NCI-H510A (cell line): ENCODE measurements at places on chromosomes 5 and 9.

DNA sequence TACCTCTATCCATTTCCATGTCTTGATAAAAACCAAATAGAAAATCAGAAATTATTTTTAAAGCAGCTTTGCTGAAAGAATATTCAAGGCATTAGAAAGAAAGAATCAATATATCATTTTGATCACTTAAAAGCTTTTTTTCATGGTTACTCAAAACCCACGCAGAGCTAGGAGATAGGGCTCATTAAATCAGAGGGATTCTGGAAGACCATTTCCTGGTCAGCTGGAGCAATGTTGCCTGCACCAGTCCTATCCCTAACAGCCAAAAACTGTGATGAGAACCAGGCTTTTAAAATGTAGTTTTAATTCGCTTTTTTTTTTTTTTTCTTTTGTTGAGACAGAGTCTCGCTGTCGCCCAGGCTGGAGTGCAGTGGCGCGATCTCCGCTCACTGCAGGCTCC, 72.3 kb downstream of the ARSB start:
- DNase-seq = no peak

DNA sequence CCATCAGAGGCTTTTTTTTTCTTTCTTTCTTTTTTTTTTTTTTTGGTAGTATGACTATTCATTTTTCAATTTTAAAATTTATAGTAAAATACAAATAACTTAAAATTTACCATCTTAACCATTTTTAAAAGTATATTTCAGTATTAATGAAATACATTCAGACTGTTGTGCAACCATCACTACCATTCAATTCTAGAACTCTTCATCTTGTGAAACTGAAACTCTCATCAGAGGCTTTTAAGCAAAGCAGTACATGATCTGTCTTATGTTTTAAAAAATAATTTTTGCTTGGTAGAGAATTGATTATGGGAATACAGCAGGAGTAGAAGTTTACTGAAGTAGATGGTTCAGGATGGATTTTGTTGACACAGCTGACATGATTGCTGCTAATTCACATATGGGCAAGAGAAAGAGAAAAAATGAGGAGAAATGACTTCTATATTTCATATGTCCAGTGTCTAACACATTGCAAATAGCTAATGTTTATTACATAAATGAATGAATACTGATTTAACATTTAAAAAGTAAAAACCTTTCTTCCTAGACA, 13.4 kb downstream of the ELOVL7 start:
- DNase-seq = no peak

- peak; percentile 36 for DNase-seq
Measured at GRCh38 chr9:121550569-121551512, 51.2 kb upstream of the GGTA1 start.

DNA sequence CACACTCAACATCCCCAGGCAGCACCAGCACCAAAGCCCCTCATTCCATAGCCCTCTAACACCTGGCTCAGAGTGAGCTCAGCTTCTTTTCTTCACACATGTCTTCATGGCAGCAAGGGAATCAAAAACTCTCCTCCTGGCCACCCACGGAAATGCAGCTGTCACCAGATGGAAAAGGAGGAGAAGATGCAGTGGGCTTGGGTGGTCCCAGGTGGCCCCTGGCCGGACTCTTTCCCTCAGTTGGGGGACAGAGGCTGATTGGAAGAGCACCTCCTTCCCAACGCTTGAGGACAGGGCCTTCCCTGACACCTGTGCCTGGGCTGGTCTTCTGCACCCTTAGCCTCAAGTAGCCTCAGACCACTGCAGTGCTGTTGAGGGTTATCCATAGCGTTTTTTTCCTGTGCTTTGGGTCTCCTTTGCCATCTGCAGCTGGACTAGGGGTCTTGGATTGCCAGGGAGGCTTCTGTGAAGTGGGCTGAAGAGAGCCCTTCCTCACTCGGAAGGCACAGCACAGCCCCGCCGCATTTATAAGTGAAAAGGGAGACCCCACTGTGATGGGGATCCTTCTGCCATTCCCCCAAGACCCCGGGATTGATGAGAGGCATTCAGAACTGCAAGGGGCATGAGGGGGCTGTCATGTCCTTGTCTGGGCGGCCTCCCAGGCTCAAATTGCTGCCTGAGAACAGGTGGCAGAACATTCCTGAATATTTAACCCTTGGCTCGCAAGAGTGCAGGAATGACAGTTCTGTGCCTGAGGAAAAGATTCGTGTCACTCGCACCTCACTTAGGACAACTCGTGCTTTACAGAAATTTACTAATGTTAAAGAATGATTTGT, 200.0 kb downstream of the AUH start:
- no peak for DNase-seq

- no peak for DNase-seq
Measured at GRCh38 chr5:23405316-23406068, 101.9 kb upstream of the PRDM9 start.

GRCh38 chr5:143534761-143535154, 131.3 kb upstream of the NR3C1 start:
- no peak for DNase-seq

GRCh38 chr5:179315356-179315890, 29.8 kb downstream of the ADAMTS2 start:
- no peak for DNase-seq

- no peak for DNase-seq
Measured at GRCh38 chr5:90193185-90193822, 216.3 kb downstream of the CETN3 start.

- DNase-seq = no peak
Measured at GRCh38 chr5:88782571-88782970, 100.4 kb downstream of the MEF2C start.

GRCh38 chr9:18718393-18718792, 244.4 kb downstream of the ADAMTSL1 start:
- DNase-seq = no peak

- no peak for DNase-seq
Measured at GRCh38 chr5:2493356-2493755, 258.1 kb downstream of the IRX2 start.

GRCh38 chr5:147558826-147559225, 49.0 kb upstream of the DPYSL3 start:
- no peak for DNase-seq

DNA sequence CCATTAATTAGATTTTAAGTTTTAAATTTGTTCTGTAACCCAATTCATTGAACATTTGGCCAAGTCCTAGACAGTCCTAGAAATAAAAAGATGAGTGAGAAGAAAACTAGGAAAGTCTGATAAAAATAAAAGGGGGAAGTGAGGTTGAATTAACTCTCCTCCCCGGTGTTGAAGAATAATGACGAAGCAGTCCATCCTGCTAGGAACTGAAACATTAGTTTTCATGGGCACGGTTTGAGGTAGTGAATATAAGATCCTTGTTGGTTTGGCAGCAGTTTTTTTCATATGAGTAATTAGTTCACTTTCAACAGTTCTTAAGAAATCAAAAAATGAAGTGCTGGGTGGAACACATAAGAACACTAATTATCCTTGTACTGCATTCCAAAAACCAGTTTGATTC, 103.1 kb downstream of the MTREX start:
- no peak for DNase-seq

DNA sequence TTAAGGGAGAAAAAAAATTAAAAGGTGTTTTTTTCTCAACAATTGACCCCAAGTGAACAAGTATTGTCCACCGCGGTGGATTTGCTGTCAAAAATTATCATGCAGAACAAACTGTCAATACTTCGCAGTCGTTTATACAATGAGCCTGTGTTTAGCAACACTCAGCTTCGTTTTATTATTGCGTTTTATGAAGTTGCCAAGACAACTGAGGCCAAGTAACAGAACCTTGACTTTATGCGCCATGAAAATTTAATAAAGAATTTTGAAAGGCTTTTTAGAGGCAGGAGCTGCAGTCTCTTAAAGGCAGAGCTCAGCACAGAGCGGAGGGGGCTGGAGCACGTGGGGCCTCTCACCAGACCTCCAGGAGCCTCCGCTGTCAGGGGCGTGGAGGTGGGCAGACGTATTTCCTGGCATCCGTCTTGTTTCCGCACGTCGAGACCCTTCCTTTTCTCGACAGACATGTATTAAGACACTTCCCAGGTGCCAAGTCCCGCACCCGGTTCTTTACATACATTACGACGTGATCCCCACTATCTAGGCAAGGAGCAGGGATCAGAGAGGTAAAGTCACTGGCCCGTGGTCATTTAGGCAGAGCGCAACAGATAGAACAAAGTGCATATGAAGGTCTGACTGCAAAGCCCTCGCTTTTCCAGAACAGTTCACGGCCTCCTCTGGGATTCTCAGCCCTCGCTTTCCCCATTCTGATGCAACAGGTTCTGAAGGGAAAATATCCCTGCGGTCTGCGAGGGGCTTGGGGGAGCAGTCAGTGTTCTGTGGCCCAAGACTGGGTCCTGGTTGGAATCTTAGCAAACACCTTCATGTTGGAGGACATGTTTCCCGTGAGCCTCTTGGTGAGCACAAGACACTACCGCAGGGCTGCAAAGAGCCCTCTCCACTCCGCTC, 164.4 kb downstream of the DAB2IP start:
- DNase-seq = no peak

DNA sequence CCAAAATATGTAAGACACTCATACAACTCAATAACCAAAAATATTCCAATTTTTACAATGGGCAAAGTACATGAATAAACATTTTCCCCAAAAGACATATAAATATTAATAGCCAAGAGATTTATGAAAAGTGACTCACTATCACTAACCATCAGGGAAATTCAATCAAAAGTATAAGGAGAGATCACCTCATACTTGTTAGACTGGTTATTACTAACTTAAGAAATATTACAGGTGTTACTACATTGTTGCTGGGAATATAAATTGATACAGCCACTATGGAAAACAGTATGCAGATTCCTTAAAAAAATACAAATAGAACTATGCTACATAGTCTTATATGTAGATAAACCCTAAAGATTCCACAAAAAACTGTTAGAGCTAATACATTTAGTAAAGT, 21.8 kb downstream of the BTNL8 start:
- DNase-seq = no peak

DNA sequence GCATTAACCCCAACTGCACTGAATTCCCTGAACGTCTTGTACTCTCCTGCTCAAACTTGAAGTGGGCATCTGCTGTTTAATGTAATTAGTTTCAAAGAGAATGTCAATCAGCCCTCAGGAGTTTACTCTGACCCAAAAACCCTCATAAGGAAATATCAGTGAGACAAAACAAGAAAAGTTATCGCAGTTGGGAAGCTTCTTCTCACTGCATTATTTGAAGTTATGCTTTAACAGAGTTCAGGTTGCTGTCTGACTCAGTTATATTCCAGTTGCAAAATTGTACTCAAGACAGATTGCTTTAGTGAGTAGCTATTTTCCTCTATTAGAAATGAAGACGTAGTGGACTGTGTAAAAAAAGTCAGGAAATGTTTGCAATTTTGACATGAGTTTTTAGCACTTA, 52.1 kb downstream of the PPIC start:
- DNase-seq = no peak

DNA sequence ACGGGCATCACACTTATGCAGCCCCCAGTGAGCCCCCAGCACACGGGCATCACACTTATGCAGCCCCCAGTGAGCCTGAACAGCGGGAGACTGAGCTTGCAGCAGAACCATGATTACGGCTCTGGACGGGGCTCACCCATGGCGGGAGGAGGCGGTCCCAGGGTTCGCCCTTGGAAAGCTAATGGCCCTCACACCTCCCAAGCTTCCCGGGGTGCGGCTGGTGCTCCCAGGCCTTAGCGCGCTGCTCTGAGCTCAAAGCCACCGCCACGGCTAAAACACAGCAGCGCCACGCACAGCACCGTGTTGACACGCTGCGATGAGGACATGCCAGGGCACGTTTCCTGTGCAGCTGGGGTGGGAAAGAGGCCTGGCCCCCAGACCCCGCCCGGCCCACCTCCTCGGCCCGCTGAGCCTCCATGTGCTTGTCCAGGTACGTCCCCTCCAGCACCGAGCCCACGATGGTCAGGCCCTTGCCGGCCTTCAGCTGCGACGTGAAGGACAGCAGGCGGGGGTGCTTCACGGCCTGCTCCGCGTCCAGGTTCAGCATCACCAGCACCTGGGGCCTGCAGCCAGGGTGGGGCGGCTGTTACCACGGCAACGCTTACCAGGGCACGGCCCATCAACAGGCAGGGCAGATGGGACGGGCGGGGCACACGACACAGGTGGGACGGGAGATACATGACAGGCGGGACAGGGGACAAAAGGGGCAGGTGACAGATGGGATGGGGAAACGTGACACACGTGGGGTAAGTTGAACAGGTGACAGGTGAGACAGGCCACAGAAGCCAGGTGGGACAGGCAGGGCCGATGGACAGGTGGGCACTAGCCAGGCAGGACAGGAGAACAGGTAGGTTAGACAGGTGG, 38.4 kb downstream of the SLC12A7 start:
- DNase-seq = no peak

- no peak for DNase-seq
Measured at GRCh38 chr5:135423146-135423845, 23.9 kb downstream of the DCANP1 start.
